HuH-7.5 (cell line): ENCODE measurements at places on chromosomes 6 and 20.
A peak's percentile ranks its signal among the peaks of the same experiment; 100 is the strongest.

DNA sequence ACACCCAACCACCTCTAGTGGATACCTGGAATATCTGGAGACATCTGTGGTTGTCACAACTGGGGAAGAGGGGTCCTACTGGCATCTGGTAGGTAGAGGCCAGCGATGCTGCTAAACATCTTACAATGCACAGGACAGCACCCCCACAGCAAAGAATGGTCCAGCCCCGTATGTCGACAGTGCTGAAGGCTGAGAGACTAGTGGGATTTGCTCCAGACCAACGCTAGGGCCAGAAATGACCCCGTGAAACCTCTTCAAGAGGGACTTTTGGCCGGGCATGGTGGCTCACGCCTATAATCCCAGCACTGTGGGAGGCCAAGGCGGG, 7.2 kb downstream of the PREX1 start:
- DNase-seq: no peak

DNA sequence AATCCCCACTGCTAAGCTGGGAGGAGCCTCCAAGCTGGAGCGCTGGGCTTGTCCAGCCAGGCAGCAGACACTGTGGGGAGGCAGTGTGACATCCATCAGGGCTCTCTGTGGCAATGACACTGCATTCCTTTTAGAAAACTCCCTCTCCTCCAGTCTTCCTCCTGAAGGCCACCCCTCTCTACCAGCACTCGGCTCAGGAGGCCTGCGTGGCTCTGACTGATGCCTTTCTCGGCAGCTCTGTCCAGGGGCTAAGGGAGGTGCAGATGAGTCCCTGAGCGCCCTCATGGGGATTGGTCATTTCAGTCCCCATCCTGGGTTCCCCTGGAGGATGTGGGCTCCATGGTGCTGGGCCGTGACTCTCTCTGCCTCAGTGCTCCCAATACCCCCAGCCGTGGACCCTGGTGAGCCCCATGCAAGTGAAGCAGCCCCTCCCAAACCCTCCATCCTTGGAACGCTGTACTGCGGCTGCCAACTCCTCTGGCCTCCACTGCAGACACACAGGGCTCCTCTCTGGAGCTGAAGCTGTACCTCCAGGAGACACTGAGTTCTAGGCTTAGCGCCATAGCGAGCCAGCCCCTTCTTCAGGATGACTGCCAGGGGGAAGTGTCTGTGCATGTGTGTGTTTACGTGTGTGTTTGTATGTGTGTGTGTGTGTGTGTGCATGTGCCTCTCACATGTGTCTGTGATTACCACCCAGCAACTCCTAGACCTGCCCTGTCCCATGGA, 209.6 kb downstream of the ERMARD start:
- no peak for DNase-seq

GRCh38 chr6:56911847-56912246, 43.1 kb upstream of the BEND6 start:
- no peak for DNase-seq

DNA sequence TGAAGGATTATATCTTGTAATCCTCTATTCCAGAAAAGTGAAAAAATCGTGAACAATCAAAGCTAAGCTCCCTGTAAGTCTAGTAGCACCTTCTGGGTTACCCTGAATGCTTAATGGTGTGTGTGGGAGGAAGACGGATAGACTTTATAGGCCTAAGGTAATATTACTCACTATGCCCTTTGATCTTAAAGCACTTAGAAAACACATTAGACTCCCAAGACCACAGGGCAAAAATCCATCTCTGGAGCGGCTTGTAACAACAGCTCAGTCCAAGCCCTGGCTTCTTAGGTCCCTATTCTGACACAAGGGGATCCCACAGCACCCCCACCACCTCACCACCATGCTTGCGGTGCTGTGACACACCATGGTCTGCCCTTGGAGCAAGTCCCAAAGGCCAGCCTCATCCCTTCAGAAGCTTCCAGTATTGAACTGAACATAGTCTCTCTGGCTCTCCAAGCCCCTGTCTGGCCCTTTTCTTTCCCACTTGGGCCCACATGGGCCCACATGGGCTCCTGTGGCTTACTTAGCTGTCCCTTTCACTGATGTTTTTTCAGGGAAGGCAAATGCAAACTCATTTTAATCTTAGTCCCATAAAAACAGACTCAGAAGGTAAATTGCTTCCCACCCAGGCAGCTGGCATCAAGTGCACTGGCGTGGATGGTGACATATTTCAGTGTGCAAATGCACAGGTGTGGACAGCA, 28.3 kb downstream of the C6orf132 start:
- no peak for DNase-seq

DNA sequence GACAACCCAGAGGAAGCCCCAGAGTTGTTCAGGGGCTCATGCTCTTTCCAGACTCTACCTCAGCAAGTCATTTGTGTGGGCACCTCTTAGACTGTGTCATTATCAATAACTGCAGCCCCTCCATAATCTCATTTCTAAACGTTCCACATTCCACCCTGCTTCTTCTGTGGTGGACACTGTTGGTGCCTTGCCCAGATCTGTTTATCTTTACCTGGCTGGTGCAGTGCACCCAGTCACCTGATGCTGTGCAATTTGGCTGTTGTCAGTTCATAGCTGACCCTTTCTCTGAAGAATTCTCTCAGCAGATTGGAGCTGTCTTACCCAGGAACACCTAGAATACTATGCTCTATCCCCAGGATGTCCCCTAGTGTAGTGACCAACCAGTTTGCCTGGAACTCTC, 80.0 kb downstream of the ATRN start:
- DNase-seq: no peak

GRCh38 chr20:4632876-4633275, 88.8 kb upstream of the PRND start:
- DNase-seq: no peak

- no peak for DNase-seq
Measured at GRCh38 chr6:139758209-139758611, 383.8 kb upstream of the CITED2 start.

GRCh38 chr6:13334953-13335352, 6.6 kb upstream of the TBC1D7 start:
- no peak for DNase-seq

DNA sequence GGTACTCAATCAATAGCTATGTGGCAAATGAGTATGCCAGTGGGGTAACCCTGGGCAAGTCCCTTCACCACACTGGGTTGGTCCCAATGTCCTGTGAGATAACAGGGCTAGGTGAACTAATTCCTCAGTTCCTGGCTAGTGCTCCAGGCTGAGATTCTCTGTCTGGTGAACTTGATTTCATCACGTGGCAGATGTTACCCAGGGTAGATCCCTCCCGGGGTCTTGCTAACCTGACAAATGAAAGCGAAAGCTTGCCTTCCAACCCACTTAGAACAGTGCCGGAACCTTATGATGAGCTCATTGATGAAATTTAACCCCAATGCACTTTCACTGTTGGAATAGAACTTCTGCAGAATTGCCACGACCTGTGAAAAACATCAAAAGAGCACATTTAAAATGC, 6.6 kb upstream of the ANKRD60 start:
- no peak for DNase-seq

- no peak for DNase-seq
Measured at GRCh38 chr20:25037288-25038102, 20.4 kb downstream of the ACSS1 start.

- DNase-seq: no peak
Measured at GRCh38 chr6:24891004-24891403, 44.8 kb downstream of the RIPOR2 start.

DNA sequence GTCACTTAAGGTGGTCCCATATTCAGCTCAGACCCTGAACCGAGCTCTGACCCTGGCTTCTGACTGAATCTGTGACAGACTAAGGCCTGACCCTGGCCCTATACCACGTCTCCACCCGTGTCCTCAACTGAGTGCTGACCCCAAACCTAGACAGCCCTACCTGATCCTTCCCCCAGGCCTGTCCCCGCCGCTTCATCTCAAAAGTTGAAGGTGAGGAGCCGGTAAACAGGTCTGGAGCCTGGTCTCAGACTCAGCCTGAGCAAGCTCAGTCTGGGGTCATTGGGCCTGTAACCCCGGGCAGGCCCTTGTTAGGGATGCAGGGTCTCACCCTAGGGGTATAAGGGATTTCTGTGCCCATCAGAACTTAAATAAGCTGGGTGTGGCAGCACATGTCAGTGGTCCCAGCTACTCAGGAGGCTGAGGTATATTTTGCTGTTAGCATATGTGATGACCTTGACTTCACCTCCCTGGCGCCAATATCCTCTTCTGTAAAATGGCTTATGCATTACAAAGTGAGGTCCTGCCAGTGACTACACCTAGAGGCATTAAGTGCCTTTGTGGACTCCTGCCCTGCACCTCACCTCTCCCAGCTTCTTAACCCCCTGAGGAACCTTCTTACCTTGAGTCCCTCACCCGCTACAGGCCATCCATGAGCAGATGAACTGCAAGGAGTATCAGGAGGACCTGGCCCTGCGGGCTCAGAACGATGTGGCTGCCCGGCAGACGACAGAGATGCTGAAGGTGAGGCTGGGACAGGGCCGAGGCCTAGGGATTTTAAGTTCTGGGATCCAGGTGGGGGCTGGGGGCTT, 20.0 kb downstream of the RBCK1 start:
- DNase-seq: no peak

- DNase-seq: no peak
Measured at GRCh38 chr6:170229851-170230519, 60.9 kb downstream of the DLL1 start.

GRCh38 chr20:50071039-50071888, 41.7 kb downstream of the UBE2V1 start:
- peak; percentile 96 for DNase-seq

GRCh38 chr6:4717856-4718255, 58.3 kb upstream of the CDYL start:
- no peak for DNase-seq

GRCh38 chr6:43795421-43795820, 25.4 kb downstream of the VEGFA start:
- DNase-seq: no peak

DNA sequence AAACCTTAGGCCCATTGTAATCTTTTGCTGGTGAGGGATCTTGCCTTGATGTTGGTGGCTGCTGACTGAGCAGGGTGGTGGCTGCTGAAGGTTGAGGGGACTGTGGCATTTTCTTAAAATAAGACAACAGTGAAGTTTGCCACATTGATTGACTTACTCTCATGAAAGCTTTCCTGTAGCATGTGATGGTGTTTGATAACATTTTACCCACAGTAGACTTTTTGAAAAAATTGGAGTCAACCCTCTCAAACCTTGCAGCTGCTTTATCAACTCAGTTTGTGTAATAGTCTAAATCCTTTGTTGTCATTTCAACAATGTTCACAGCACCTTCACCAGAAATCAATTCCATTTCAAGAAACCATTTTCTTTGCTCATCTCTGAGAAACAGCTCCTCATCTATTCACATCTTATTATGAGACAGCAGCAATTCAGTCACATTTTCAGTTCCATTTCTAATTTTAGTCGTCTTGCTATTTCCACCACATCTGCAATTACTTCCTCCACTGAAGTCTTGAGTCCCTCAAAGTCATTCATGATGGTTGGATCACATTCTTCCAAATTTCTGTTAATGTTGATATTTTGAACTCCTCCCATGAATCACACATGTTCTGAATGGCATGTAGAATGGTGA, 37.2 kb downstream of the CST9L start:
- no peak for DNase-seq

- no peak for DNase-seq
Measured at GRCh38 chr20:22504829-22505377, 79.5 kb downstream of the FOXA2 start.

GRCh38 chr6:101231606-101232235, 161.8 kb upstream of the GRIK2 start:
- no peak for DNase-seq

DNA sequence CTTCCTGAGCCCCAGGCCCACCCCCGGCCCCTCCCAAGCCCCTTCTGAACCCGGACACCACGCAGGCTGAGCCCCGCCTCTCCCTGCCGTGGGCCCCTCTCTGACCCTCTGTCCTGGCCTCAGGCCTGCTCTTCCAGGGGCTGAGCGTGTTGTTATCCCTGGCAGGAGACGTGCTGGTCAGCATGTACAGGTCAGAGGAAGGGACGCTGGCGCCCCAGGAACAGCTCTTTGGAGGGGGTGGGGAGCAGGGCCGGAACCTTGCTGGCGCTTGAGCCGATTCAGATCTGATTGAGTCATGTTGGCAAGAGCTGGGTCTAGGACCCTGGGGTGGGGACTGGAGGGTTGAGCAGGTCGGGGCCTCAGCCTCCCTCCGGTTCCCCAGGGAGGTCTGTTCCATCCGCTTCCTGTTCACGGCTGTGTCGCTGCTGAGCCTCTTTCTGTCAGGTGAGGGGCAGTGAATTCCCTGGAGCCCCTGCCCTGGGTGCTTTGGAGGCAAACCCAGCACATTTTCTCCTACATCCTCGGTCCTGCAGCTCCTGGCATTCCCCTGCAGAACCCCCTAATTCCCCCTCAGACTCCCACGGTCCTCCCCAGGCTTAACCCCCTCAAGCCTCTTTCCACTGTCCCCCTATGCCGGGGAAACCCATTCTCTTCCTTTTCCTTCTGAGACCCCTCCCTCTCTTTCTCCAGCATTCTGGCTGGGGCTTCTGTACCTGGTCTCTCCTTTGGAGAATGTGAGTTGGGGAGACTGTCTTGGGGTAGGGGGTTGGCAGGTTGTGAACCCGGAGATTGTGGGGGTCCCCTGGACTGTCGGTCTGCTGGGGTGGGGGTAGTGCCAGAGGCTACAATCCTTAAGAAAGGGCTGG, 2.0 kb downstream of the SPAG4 start:
- peak; percentile 93 for DNase-seq

- DNase-seq: no peak
Measured at GRCh38 chr6:163489584-163489983, 75.1 kb downstream of the QKI start.

- DNase-seq: no peak
Measured at GRCh38 chr6:41892921-41893564, 2.1 kb downstream of the USP49 start.

- DNase-seq: peak; percentile 73
Measured at GRCh38 chr6:79630883-79631692, at the start of gene SH3BGRL2. SH3BGRL2 (plus strand) TSS chr6:79631329; CDS start chr6:79631462, 133 bp downstream.

GRCh38 chr6:49576618-49577017, 26.1 kb downstream of the C6orf141 start:
- DNase-seq: no peak

- no peak for DNase-seq
Measured at GRCh38 chr6:95109212-95109611, 468.1 kb upstream of the MANEA start.

DNA sequence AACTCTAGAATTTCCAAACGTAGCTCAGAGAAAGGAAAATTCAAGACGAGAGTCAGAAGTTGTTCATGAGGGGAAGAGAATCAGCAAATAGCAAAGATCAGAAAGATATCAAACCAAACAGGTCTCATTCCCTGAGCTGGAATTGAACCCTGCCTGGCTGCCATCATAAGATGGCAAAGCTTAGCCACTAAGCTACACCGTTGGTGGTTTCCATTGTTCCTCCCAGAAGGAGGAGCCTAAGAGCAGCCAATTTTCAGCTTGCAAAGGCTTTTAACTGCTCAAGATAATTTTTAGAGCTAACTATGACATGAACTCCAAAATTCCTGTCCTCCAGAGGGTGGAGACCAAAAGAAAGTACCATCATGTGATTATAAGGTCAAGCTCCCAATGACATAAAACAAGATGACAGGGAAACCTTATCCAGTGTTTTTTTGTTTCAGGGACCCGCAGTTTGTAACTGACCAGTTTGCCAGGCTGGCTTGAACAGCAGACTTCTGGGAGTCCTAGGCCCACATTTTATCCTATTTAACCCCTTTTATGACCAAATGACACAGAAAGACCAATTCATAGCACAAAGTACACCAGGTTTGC, 55.9 kb downstream of the COL11A2 start:
- no peak for DNase-seq
